Stimulated activated CD4-positive, alpha-beta T cell treated with anti-CD3 and anti-CD28 coated beads, Interleukin-15, amount 100 ng/mL, for 1 hour (primary cell): ENCODE measurements at places on chromosomes 6 and 20.

GRCh38 chr6:110325197-110325596, 33.0 kb downstream of the METTL24 start:
- DNase-seq, result no peak

- DNase-seq, result no peak
These were observed 9.2 kb upstream of the TBX18 start for GRCh38 chr6:84773431-84774156.

GRCh38 chr6:158849899-158850806, 31.0 kb upstream of the EZR start:
- DNase-seq, result no peak

GRCh38 chr6:32963866-32964265, 4.5 kb upstream of the BRD2 start:
- DNase-seq, result no peak

GRCh38 chr6:140252099-140252498, 877.7 kb upstream of the CITED2 start:
- DNase-seq, result no peak
